DMS 273 treated with DMSO at 0.1 percent for 48 hours (cell line): ENCODE measurements at places on chromosomes 3 and 15.

DNA sequence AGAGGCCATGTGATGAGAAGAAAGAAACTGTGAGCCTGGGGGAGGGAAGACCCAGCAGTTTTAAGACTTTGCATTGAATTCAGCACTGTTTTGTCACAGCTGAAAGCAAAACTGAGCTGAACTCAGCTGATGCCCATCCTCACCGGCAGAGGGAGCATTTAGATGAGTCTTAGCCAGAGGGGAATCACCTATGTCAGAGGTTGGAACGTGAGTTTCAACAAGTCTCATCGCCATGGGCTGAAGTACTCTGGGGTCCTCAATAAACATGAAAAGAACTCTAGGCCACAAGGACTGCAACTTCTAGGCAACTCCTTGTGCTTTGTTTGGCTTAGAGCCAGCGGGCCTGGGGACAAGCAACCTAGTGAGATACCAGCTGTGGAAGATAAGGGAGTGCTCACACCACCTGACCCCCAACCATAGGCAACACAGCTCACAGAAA lies 324.5 kb downstream of the TBL1XR1 start:
- no peak for DNase-seq

GRCh38 chr15:73305331-73306211 lies 63.2 kb downstream of the HCN4 start:
- no peak for DNase-seq

DNA sequence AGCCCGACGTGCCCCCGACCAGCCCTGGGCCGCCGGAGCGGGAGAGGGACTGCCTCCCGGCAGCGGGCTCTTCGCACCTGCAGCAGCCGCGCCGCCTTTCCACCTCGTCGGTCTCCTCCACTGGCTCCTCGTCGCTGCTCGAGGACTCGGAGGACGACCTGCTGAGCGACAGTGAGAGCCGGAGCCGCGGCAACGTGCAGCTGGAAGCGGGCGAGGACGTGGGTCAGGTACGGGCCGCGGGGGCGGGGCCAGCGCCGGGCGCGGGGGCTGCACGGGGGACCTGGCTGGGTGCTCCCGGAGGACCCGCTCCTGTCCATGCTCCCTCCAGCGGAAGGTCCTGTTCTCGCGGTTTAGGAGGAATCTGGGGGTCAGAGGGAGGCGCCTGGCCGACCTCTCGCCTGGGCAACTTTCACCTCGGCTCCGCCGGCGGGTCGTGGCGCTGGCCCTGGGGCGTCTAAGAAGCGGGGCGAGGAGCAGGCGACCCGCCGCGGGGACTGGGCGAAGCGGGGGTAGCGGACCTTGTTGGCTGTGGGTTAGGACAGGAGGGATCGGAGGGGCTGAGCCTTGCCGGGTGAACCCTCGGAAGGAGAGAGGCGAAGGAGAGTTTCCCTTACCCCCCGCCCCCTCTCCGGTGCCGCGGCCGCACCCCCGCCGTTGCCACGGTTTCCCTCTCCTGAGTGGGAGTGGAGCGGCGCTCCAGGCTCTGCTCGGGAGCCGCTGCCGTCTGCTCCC lies 682 bp downstream of the ITPKA start:
- DNase-seq, result no peak

DNA sequence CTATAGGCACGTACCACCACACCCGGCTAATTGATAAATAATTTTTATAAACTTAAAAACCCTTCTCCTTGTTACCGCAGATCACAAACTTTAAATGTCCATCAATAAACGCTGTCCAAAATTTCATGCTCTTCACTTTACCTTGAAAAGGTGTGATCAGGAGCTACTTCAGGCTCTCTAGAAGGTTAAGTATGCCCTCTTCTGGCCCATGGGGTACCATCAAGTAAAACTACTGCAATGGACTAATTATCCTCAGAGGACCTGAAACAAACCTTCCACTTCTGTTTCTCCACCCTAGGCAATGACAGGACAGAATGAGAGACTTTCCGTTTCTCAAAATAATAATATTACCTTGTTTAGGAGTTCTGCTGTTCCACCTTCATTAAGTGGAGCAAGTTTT lies 9.2 kb downstream of the LZTFL1 start:
- DNase-seq, result no peak

- no peak for DNase-seq
Observed at GRCh38 chr3:45120359-45121158, 25.6 kb downstream of the CDCP1 start.

DNA sequence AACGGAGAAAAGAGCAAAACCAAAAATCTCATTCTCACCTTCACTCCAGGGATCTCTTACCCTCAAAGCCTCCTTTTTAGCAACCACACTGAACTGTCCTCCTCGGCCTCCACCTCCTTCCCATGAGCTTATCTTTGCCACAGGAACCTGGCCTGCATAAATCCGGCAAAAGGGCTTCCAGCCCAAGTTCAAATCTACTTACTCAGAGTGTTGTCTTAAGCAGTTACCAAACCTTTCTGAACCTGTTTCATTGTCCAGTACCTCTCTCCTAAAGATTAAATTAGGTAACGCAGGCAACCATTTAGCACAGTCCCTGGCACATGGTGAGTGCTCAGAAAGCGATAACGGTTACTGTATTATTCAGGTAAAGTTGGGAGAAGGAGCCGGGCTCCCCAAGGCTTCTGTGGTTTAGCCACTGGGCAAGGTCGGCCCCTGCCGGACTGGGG lies 777 bp downstream of the CIB1 start:
- DNase-seq, result no peak
